ENCODE measurements at places on chromosomes 16 and 17.

GRCh38 chr17:80997424-80998117 lies 5.9 kb downstream of the CHMP6 start:
- DNase-seq, result no peak

- DNase-seq, result no peak
Observed at GRCh38 chr16:14346278-14347142, 275.4 kb downstream of the MRTFB start.

DNA sequence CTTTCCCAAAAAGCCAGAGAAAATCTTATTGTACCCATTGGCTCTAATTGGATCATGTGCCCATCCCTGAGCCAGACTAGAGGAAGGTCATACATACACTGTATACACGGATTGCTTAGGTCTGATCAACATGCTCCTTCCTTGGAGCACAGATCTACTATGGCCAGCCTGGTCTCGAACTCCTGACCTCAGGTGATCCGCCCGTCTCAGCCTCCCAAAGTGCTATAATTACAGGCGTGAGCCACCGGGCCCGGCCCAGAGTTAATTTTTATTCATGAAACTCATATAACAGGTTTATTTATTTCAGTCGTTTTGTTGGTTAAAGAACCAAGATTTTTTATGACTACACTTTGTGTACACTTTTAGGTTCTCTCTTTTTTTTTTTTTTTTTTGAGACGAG lies 1.2 kb upstream of the TAOK1 start:
- DNase-seq, result no peak

- no peak for DNase-seq
Observed at GRCh38 chr16:85370881-85371651, 242.1 kb upstream of the GSE1 start.

DNA sequence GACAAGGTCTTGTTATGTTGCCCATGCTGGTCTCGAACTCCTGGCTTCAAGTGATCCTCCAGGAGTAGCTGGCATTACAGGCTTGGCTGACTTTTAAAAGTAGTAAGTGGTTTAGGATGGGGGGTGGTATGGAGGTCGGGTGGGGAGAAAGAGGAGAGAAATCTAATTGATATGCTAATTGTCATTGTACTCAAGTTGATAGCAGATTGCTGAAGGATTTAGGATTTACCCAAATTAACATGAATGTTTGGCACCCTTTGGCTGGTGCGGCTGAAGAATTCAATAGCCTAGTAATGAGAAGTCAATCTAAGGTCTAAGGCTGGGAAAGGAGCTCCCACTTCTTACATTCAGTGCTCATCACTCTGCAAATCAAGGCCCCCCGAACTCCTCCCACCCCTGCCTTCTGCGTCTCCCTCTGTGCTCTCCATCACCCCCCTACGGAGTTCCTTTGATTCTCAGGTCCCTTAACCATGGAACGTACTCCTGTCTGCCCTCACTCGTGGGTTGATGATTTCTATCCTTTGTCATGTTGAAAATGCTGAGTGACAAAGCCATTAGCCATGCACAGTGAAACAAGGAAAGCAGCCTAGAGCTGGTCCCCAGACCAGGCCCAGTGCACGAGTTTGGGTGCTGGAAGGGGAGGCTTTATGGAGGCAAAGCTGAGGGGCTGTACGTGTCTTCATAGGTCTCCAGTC lies 17.3 kb downstream of the CDH13 start:
- DNase-seq, result no peak

GRCh38 chr16:82331974-82332750 lies 162.1 kb upstream of the MPHOSPH6 start:
- DNase-seq, result no peak

DNA sequence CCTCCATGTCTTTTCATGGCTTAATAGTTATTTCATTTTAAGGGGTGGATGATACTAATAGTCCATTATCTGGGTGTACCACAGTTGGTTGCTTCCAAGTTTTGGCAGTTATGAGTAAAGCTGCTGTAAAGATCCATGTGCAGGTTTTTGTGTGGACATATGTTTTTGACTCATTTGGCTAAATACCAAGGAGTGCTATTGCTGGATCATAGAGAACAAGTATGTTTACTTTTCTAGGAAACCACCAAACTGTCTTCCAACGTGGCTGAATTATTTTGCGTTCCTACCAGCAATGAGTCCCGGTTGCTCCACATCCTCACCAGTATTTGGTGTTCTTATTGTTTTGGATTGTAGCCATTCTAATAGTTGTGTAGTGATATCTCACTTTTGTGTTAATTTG lies 181.9 kb downstream of the SPECC1 start:
- peak; percentile 7 for DNase-seq

- no peak for DNase-seq
Observed at GRCh38 chr17:50028736-50029120, 27.2 kb upstream of the ITGA3 start.

DNA sequence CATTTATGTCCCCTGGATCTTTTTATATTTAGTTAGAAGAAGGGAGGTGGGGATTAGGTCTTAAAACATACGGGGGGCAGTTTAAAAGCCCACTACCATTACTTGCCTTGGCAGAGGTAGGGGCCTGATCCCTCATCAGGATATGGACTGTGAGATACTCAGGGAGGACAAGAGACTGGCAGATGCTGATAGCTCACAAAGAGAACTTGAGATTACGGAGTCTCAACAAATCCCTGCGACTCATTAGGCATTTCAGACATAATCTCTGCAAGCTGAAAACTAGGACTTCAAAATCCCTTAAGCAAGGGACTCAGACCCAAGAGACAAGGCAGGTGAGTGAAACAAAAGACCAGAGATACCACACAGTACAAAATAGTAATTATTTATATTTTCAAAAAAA lies 23.2 kb downstream of the NXPH3 start:
- no peak for DNase-seq
